RWPE2 (cell line): ENCODE measurements at places on chromosomes 7 and 10.

DNA sequence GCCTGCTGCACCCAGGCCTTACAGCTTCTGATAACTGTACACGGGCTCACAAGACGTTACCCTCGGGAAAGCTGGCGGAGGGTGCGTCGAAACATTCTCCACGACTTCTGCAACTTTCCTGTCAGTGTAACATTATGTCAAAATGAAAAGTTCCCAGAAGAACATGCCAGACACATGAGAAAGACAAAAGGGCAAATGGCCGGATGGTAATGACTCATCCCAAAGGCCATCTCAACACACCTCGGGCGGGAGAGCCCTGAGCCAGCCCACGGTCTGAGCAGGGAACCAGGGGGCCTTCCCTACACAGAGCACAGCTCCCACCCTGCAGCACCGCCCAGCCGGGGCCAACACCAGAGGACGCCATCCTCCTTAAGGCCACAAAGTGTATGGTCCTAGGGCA lies 118.7 kb downstream of the MAD1L1 start:
- DNase-seq, result no peak

- DNase-seq, result no peak
These were observed 8.5 kb downstream of the DDX56 start for GRCh38 chr7:44565097-44565794.

- DNase-seq, result no peak
These were observed 17.9 kb upstream of the BMPER start for GRCh38 chr7:33887266-33887975.

DNA sequence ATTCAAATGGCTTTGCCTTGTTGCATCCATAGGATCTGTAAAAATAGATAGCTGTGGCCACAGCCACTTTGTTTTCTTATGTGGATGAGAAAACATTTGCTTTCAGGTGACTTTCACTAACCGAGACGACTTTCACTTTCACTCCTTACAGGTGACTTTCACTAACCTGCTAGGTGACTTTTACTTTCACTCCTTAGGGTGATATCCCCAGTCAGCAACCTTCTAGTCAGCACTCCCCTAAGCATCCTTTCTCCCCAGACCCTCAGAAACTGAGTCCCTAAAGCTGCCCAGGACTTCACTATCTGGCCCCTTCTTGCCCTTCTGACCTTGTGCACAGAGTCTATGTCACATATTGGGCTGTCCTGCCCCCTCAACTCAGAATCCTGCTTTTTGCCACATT lies 177.5 kb downstream of the RELN start:
- DNase-seq, result no peak

GRCh38 chr7:1234049-1234880 lies 1.6 kb downstream of the UNCX start:
- DNase-seq, result no peak

DNA sequence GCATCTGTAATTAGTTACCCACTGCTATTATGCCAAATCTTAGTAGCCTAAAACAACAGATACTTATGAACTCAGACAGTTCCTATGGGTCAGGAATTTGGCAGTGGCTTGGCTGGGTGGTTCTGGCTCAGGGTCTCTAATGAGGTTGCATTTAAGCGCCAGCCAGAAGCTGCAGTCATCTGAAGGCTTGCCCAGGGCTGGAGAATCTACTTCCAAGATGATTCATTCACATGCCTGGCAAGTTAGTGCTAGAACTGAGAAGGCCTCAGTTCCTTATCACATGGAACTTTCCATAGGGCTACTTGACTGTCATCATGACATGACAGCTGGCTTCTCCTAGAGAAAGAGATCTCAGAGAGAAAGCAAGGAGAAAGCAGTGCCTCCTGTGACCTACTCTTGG lies 121.3 kb downstream of the AVL9 start:
- no peak for DNase-seq

- DNase-seq, result no peak
These were observed 50.1 kb upstream of the GHITM start for GRCh38 chr10:84089162-84089561.

- no peak for DNase-seq
These were observed 15.9 kb upstream of the FAM241B start for GRCh38 chr10:69614130-69614529.
